Fibroblast of skin of scalp (primary cell): ENCODE measurements at places on chromosomes 16 and 17.

DNA sequence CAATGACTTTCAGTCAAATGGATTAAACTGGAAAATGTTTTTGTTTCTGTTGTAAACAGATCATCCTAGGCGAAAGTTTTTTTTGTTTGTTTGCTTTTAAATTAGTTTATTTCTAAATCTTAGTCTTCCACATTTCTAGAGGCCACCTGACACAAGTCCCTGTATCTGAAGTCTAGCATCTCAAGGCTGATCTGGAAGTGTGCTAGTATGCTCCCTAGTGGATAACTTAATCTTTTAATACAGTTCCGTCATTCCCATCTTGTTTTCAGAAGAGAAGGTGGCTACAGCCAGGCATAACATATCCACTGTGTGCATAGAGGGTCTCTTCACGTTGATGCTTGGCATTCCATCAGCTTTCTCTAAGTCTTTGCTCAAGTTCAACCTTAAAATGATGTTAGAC is 7.6 kb downstream of the IFT20 start:
- DNase-seq: peak; percentile 19

- no peak for DNase-seq
Observed at GRCh38 chr16:11978080-11978479, 1.5 kb downstream of the SNX29 start.

DNA sequence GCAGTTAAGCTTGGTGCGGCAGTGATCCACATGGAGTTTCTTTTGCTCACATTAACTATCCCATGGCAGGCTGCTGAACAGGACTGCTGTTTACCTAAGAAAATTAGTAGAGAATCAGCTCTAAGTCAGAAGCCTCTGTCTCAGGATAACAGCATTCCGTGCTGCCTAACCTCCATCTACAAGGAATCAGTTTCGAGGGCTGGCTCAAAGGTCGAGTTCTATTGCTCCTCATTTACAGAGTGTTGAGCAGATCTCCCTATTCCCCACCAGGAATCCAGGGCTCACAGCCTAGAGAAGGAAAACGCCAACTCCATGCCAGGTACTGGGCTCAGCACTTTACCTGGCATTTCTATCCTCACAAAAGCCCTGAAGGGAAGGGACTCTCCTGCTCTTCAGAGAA is 9.9 kb downstream of the GINS2 start:
- no peak for DNase-seq

DNA sequence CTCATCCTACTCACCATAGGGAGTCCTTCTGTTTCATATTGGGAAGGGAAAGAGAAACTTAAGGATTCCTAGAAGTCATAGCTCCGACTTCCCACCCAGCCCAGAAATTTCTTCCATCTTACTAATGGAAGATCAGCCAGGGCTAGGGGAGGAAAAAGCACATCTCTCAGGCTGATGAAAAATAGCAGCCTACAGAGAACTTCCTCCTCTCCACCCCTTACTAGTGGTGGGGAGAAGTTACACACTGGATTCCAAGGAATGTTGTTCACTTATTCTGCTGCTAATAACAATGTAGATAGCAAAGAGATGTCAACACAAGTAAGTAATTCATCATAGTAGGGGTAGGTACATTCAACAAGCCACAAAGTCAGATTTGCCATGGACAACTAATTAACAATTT is 94.4 kb downstream of the SPACA3 start:
- DNase-seq: no peak

DNA sequence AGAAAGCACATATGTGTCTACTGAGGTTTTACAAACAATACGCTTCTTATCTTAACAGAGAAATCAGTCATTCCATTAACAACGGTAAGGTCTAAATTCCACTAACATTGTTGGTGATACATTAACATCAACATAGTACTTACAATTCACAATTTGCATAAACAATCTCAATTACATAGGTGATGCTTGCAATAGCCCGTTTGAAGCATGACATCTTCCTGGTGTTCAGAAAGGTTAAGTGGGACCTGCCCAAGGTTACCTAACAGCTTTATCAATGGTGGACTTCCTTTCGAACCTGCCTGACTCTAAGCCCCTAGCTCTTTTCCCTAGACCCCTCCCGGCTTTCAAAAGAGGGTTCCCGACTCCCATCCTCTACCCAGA is 699 bp downstream of the FAM222B start:
- no peak for DNase-seq

DNA sequence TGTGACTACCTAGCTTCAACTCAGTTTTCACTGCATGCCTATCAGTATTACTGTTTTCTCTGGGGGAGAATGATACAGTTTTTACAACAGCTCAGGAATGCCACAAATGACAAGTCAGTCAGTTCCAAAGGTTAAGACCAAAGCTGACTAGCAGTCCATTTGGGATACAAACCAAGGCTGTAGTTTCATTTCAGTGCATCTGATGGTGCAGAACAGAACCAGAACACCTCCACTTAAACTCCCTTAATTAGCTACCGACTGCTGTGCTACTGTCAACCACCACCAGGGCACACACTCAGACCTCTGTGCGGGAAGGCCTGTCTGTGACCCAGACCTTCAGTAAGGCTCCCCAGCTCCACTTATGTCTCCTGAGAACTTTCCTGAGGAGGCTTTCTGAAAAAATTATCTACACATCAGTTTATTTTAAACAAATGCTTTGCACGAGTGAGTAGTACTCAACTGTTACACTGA is 20.4 kb downstream of the NFE2L1 start:
- peak; percentile 71 for DNase-seq

GRCh38 chr17:18172531-18173278 is 10.9 kb upstream of the ALKBH5 start:
- no peak for DNase-seq

DNA sequence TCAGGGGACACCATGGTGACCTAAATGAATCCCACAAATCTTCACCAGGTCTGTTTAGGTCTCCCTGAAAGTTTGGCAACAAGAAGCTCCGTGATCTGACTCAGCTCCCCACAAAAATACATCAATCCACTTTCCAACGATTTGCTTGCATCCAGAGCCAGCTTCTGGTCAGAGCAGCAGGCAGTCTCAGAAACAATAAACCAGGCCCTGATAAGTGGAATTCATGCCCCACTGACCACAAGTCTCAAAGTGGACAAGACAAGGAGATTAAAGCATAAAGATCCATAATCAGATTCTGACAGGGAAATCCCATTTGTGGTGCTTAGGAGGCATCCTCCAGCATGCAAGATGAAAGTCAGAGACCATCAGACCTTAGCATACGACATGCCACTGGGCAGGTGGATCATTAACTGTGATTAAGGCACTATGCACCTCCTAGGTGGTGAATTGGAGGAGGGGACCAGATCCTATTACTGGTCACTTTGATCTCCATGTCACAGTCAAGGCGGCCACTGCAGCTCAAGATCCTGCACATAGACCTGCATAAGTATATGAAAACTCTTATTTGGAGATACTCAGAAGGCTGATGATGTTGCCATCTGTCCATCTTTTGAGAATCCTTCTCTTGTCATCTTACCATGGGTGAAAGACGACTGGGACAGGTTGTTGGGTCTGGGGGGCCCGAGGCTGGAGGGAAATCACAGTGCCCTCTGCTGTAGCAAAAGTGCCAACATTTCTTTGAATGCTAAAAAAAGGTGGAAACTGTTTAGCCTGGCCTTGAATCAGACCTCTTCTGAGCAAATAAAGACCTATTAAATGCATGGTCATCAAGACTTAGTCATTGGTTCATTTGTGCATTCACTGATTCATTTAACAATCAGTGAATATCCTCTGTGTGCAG is 309.2 kb upstream of the CCL2 start:
- DNase-seq: no peak
